ENCODE measurements at places on chromosomes 2 and 18.

- no peak for DNase-seq
These were observed 554.6 kb upstream of the TNP1 start for GRCh38 chr2:217414429-217414828.

- DNase-seq, result no peak
These were observed 162.8 kb downstream of the OSR1 start for GRCh38 chr2:19195661-19196060.

GRCh38 chr2:236229186-236229585, 35.0 kb downstream of the ASB18 start:
- DNase-seq, result no peak

GRCh38 chr2:54966165-54966832, 84.0 kb downstream of the RTN4 start:
- DNase-seq, result no peak

DNA sequence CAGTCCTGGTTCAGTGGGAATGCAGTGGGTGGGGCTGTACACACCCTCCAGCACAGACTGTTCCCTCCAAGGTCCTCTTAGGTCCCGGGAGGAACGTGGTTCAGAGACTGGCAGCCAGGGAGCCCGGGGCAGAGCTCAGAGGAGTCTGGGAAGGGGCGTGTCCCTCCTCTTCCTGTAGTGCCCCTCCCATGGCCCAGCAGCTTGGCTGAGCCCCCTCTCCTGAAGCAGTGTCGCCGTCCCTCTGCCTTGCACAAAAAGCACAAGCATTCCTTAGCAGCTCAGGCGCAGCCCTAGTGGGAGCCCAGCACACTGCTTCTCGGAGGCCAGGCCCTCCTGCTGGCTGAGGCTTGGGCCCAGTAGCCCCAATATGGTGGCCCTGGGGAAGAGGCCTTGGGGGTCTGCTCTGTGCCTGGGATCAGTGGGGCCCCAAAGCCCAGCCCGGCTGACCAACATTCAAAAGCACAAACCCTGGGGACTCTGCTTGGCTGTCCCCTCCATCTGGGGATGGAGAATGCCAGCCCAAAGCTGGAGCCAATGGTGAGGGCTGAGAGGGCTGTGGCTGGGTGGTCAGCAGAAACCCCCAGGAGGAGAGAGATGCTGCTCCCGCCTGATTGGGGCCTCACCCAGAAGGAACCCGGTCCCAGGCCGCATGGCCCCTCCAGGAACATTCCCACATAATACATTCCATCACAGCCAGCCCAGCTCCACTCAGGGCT, 17.5 kb upstream of the FAHD2A start:
- DNase-seq, result no peak

DNA sequence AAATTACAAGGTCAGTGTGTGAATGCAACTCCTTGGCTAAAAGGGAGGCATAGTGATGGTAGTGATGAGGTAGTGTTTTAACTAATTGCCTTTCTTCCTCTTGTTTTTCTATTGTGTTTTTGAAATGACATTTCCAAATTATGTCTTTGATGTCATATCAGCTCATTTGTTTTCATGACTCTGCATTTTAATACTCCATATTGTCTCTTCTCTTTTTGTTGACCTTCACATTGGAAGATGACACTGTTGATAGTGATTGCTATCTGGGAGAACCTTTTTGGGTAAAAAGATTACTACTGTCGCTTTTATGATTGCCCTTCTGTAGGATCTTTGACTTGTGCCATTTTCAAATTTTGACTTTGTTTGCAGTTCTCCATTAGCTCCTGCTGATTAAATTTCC, 3.0 kb downstream of the GIGYF2 start:
- DNase-seq, result no peak

DNA sequence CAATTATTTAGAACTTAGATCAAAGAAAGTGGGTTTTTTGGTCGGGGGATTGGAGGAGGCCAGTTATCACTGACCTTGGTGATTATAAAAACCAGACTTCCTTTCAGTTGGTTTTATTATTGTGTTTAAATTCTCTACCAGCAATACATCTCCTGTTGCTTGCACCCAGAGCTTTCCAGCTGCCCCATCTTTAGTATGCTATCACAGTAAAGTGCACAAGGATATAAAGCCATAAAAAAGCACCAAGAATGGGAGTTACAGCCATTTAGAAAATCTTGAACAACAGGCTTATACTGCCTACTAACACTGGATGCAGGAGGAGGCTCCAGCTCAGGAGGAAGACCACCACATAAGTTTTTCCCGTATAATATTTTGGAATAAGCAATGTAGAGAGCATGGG, 148.7 kb upstream of the OSR1 start:
- no peak for DNase-seq

GRCh38 chr2:173199294-173199693, 123.6 kb downstream of the MAP3K20 start:
- DNase-seq, result no peak

- no peak for DNase-seq
These were observed 118.3 kb downstream of the FMNL2 start for GRCh38 chr2:152453129-152453911.

- no peak for DNase-seq
These were observed 274.7 kb upstream of the HNMT start for GRCh38 chr2:137689549-137689948.

DNA sequence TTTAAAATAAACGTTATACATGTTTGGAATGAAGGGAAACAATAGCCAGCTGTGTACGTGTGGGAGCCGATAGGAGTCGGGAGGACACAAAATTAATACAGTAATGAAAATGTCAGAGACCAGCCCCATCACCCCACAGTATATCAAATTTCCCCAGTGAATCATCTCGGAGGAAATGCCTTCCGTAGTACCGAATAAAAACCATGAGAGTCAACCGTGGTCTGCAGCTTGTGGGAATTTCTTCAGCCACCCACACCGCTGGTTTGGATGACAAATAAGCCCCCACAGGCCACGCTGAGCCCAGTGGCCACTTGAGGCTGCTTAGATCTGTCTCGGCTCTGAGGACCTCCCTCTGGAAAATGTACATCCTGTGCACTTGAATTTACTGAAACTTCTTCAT, 133.7 kb downstream of the COL6A3 start:
- DNase-seq, result peak; percentile 72

- no peak for DNase-seq
These were observed 89.7 kb upstream of the RNF152 start for GRCh38 chr18:61982475-61982874.

DNA sequence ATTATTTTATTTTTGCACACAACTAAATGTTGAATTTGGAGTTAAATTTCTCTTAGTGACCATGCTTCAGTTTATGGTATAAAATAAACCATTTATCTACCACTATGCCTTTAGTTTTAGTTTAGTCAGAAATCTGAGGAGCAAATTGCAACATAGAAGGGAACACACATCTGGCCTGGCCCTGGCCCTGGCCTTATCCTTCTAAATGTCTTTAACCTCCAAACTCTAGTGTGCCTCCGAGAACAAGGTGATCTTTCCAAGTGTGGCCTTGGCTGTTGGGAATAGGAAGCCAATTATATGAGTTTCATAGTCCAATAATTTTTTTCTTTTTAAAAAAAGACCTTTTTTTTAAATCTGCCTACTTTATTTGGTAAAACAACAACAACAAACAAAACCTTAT, 31.8 kb upstream of the GREB1L start:
- DNase-seq, result no peak

DNA sequence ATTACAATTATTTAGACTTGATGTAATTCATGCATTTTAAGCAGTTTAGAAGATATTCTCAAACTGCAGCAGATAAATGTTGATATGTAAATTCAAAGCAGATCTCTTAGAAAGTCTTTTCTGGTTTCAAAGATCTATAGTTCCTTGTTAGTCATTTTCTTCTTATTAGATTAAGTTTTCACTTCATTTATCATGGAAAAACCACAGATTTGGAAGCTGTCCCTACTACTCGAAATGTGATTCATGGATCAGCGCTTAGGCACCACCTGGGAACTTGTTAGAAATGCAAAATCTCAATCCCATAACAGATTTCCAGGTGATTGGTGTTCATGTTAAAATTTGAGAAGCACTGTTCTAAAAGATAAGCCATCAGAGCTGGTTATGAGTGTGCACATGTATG, 92.8 kb upstream of the CDH2 start:
- no peak for DNase-seq

- no peak for DNase-seq
These were observed 62.8 kb downstream of the SMIM21 start for GRCh38 chr18:75364512-75365253.

GRCh38 chr2:932320-933115, 18.1 kb upstream of the SNTG2 start:
- DNase-seq, result no peak

DNA sequence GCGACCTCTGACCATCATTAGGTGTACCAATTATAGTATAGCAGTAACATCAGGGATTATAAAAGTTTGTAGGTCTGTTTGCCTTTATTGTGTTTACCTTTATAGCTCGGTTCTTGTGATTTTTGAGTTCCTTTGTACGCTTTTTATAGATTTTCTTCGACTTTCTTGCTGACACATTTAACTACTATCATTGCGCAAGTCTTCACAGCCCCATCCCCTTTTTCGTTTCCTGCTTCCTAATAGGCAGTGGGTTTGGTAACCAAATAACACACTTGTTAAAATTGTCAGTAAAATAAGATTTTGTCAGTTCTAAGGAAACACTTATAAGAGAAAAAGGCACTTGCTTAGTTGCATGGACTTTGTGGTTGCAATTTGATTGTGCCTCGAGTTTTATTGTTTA, 541.5 kb downstream of the LRP1B start:
- no peak for DNase-seq

GRCh38 chr2:127413200-127413599, 5.0 kb upstream of the PROC start:
- no peak for DNase-seq

GRCh38 chr18:76013057-76013456, 482.0 kb downstream of the ZNF516 start:
- no peak for DNase-seq

GRCh38 chr2:218406949-218407618, 7.4 kb downstream of the CTDSP1 start:
- DNase-seq, result peak; percentile 47

DNA sequence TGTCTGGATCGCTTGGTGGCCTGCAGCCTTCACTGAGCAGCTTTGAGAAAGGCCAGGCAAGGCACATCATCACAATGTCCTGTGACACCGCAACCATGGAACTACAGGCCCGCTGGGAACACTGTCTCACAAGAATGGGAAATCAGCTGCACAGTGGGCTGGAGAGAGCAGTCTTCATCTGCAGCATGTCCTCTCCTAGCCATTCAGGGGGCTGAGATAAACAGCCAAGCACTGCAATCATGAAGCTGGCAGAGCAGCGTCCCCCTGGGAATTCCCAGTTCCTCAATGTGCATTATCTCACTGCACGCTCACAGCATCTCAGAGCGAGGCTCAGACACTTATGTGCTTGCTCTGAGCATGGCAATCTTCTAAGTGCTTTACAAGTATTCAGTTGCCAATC, 1.9 kb downstream of the CMPK2 start:
- no peak for DNase-seq

DNA sequence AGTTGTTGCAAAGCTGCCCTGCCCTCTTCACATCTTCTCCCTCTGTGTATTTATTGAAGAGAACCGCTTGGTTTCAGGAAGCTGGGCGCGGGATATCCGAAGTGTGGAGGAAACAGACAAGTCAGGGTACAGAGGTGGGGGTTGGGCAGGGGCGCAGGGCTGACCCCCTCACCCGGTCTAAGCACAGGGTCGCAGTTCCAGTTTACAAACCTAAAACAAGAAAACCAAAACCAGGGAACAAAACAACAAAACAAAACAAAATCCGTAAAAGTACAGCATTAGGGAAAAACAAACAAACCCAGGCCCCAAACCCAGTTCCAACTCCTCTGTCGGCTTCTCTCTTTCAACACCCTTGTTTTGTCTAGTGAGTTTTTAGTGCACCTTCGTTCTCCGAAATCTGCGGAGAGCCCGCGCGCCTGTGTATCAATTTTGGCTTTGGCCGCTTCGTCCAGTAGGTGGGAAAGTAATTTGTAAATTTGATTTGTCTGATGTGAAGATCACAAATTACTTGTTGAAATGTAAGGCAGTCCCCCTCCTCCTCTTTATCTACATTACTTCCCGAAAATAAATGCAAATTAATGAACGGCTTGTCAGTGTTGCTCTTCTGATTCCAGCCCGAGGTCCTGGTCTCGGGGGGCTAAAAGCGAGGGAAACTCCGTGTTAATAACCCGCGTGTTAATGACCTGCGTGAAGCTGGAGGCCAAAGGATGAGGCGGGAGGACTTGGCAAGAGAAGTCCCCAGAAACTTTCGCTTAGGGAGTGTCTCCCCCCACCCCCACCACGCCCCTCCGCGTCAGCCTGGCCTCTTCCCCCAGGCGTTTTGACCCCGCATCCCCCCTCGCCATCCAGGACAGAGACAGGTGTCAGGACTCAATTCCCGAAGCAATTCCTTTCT, 6.9 kb downstream of the OTX1 start:
- DNase-seq, result no peak

- no peak for DNase-seq
These were observed 15.6 kb upstream of the ASAP2 start for GRCh38 chr2:9191041-9191481.

GRCh38 chr2:190497428-190497827, 37.1 kb downstream of the NEMP2 start:
- DNase-seq, result no peak

DNA sequence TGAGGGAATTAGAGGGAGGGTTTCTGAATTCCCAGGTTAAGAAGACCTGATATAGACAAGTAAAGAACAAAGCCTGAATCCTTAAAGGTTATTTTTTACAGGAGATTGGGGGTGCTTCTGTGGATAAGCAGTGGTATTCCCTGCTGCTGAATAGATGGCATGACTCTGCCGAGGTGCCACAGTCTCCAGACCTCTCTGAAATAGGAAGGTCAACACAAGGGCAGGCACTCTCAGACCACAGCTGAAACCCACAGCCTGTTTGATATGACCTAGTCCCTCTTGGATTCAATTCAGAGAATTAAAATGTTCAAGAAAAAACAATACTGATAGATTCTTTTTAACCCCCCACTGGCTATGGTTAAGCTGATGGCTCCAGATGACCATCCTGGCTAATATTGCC, 259.3 kb downstream of the PTGR3 start:
- DNase-seq, result no peak

GRCh38 chr2:176934131-176934530, 278.5 kb upstream of the HNRNPA3 start:
- no peak for DNase-seq

DNA sequence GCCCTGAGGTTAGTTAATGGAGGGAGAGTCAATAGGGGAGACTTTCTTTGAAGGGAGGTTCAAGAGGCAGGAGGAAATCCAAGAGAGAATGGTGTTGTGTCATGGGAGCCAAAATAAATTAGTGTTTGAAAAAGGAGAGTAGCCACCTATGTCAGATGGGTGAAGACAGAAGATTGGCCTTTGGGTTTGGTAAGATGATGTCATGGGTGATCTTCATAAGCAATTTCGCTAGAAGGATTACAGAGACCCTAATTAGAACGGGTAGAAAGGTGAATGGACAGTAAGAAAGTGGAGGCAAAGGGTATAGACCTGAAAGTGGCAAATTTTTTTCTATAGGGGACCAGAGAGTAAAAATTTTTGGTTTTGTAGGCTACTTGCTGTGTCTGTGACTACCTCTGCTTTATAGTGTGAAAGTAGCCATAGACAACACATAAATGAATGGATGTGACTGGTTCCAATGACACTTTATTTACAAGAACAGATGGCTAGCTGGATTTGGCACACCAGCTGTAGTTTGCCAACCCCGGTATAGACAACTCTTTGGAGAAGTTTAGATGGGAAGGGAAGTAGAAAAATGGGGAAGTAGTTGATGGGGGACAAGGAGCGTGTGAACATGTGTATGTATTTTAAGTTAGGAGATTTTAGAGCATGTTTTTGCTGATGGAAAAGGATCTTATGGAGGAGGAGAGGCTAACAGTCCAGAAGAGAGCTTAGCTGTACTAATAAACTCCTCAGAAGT, 9.3 kb downstream of the STAMBP start:
- DNase-seq, result no peak

All from left kidney (tissue), 8 donors.